ENCODE measurements at places on chromosomes 4 and X.

GRCh38 chr4:83606898-83607297, 71.0 kb downstream of the GPAT3 start:
- DNase-seq = no peak

- no peak for DNase-seq
Measured at GRCh38 chr4:38669208-38669607, 5.2 kb downstream of the KLF3 start.

GRCh38 chrX:87697409-87697808, 179.8 kb downstream of the KLHL4 start:
- no peak for DNase-seq

DNA sequence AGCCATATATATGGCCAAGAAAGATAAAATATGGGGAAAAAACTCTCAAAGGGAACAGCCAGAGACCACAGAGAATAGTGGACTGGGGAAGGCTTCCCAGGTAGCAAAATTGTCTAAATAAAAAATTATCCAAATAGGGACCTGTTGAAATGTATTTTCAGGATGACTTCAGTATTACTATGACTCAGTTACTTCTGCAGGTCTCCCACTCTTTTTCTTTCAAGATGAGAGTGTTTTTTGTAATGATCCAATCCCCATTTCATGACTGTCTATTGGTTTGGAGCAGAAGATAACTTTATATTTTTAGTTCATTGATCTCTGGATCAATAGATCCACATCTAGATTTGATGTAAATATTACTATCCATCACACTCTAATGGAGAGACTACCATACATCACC, 372.1 kb upstream of the EMCN start:
- no peak for DNase-seq

DNA sequence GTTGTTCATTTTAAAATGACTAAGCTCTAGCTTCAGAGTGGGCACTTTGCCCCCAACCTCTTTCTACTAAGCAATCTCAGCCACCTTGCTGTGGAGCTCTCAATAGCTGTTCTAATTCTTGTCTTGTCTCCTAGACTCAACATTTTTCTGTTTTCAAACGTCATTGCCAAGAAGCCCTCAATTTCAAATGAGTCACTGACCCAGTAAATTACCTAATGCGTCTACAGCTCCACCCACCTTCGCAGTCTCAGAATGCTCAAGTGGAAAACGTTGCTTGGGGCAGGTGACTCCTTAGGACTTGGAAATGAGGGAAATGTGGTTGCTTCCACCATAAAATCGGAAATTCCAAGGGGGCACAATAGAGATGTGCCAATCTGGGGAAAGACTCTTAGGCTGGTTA, 59.0 kb downstream of the ING2 start:
- DNase-seq = no peak

DNA sequence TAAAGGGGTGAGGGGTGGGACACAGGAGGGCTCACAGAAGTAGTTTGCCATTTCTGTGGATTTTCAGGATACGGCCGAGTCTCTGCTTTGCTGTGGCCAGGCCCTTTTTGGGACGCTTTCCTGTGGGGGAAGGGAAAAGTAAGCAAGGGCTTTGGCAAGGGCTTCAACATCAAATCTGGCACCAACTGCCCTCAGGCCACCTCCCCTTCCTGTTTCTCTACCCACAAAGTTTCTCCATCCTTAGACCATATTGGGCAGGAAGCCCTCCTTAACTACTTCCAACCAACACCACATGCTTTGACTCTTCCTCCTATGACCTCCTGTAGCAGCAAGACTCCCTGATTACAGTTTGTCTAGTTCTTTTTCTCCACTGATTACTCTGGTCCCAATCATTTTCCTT, 105.1 kb downstream of the PHF8 start:
- DNase-seq = no peak

DNA sequence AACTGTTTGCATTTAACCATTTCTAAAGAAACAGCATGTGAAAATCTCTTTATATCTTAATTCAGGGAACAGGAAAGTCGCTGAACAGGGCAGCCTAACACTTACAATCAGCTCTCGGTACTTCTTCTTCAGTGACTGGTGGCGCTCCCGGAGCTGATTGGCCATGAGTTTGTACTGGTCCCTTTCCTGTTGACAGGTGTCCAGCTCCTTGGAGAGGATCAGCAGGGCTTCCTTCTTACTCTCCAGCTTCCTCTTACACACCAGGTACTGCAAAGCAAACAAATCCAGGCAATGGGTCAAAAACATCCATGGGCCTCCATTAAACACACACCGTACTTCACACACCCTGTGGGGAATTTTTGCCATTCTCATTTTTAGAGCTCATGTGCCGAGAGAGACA, 36.4 kb downstream of the CCDC149 start:
- no peak for DNase-seq

- no peak for DNase-seq
Measured at GRCh38 chr4:156499684-156500083, 471.9 kb downstream of the PDGFC start.

- no peak for DNase-seq
Measured at GRCh38 chrX:118627084-118627758, 100.2 kb upstream of the IL13RA1 start.

DNA sequence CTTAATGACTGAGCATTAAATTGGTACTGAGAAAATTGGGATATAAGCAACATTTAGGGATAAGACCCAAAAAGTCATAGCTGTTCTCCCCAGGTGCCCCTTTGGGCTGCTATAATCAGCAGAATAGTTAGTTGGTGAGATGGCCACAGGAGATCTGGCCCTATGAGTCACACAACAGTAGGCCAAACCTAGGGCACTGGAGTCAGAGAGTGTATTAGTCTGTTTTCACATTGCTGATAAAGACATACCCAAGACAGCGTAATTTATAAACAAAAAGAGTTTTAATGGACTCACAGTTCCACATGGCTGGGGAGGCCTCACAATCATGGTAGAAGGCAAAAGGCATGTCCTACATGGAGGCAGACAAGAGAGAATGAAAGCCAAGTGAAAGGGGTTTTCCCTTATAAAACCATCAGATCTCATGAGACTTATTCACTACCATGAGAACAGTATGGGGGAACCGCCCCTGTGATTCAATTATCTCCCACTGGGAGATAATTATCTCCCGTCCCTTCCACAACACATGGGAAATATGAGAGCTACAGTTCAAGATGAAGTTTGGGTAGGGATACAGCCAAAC, 338.3 kb upstream of the NR3C2 start:
- DNase-seq = no peak

DNA sequence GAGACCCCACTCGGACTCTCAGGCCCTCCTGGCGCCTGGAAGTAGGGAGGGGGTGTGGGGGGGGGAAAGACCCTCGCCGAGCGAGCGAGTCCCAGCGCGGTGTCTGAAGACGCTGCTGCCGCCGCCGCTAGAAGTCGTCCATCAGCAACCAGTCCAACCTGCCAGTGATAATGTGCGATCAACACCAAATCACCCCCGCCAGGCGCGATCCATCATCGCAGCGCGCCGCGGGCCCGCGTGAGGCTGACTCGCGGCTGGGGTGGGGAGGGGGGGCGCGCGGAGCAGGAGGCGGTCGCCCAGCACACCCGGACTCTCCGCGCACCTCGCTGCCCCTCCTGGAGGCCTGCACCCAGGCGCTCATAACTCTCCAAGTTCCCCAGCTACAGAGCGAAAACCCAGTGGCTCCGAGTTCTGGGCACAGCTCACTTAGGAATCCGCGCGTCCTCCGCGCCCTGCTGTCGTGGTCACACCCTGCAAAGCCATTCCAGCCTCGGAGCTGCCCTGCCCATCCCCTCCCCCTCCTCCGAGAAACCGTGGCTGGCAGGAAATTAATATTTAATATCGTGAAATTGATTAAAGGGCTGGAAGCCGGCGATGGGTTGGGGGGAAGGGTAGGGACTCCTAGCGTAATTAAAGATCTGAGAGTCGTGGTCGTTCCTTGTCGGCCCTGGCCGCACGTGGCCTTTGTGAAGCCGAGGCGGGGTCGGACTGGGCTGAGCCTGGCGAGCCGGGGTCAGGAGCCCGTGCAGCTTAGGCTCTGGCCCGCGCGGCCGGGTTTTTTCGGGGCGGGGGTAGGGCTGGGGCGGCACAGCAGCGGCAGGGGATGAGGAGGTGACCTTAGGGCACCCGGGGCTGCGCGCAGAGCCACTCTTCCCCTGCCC, 58.1 kb upstream of the BCOR start:
- DNase-seq = no peak

DNA sequence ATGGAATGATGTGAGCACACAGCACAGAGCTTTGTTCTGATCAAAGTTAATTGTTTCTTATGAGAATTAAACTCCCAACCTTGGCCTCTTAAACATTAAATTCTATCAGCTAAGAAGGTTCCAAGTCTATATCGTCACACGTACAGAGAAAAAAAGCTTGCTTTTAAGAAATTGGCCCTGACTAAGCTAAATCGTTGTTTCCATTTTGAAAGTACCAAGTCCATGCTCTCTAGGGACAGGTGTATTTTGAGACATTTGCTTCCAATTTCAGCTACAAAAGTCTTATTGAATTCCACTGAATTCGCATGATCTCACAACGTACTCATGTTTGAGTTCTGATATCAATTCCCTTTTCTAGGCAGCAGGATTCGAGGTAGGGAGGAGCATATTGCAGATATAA, 157.4 kb downstream of the SHROOM3 start:
- no peak for DNase-seq

- DNase-seq = no peak
Measured at GRCh38 chr4:58658701-58659100, 1548.5 kb upstream of the IGFBP7 start.

- DNase-seq = no peak
Measured at GRCh38 chr4:71230271-71231128, 108.3 kb upstream of the SLC4A4 start.
